Kasumi-1 (cell line): ENCODE measurements at places on chromosomes 7 and 10.

- DNase-seq = no peak
These were observed 225.0 kb downstream of the AUTS2 start for GRCh38 chr7:69823151-69823744.

DNA sequence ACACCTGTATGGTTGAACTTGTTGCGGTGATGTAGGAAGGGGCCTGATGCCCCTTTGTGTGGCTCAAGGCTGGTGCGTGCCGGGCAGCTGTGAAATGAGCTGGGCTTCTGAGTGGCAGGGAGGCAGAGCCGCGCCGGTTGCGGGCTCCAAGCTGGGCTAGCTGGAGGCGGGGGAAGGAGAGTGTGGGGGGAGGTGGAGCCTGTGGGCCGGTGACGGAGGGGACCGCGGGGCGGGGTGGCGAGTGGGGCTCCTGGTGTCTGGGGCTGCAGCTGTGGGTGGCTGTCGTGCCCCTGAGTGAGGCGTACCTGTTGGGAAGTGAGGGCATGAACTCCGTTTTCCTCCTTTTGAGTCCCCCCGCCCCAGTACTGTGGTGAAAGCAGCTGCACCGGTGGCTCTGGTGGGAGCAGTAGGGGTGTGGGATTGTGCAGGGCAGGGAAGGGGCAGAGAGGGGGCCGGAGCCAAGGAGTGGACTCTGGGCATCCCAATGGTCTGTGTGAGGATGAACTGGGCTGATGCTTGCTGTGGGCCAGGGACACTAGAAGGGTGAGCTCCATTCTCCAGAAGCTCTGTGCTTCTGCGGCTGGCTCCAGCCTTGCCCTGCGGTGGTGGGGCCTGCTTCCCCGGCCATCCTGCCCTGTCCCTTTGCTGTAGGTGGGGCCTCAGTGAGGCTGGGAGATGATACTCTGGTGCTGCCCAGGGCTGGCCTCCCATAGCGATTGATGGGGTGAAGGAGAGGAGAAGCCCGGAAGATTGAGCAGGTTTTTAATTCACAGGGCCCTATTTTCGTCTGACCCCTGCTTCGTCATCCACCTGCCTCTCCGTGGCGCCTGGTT lies 41.7 kb downstream of the INPP5A start:
- no peak for DNase-seq

- DNase-seq = peak; percentile 55
These were observed 6.5 kb upstream of the SNX10 start for GRCh38 chr7:26284995-26285632.

GRCh38 chr10:132836248-132836831 lies 50.4 kb upstream of the NKX6-2 start:
- DNase-seq = no peak

DNA sequence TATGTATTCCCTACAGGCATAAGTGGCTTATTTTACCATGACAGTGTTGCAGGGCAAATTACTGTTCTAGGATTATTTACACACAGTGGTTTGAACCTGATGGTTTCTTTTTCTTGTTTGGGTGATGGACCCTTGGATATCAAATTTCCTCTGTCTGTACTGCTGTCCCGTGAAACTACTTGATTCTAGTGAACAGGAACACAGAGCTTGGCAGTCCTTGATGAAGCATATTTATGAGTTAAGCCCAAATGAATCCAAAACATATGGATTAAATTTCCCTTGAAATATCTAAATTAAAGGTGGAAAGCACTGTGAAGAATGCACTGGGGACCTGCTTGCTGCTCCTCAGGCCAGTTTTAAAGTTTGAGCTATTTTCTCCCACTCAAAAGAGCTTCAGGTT lies 635.3 kb downstream of the INHBA start:
- no peak for DNase-seq

DNA sequence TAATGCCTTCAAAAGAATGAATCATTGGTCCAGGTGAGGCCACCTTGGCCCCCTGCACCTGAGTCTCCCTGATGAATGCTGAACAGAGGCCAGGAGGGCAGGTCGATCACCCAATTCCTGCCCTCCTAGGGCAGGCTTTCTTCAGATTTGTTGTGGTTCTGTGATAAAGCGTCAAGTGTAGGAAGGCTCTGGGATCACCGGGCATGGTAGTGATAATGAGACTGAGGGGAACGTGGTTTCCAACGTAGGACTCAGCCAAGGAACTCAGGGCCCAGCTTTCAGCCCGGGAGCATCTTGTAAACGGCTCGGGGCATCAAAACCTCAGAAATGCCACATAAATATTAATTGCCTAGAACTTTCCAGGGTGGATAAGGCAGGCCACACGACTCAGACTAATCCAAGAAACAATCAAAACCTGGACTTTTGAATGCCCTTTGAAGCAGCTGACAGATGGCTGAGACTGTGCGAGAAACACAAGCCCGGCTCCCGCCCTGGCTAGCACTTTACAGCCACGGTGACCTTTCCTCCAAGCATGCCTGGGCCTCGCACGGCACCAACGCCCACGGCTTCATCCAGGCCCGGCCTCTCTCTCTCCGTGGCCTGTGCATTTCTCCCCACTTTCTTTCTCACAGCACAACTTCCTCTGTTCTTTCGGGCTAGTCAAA lies 239.3 kb upstream of the GRB10 start:
- DNase-seq = no peak

- DNase-seq = no peak
These were observed 743.3 kb downstream of the GRID1 start for GRCh38 chr10:85623342-85623741.

DNA sequence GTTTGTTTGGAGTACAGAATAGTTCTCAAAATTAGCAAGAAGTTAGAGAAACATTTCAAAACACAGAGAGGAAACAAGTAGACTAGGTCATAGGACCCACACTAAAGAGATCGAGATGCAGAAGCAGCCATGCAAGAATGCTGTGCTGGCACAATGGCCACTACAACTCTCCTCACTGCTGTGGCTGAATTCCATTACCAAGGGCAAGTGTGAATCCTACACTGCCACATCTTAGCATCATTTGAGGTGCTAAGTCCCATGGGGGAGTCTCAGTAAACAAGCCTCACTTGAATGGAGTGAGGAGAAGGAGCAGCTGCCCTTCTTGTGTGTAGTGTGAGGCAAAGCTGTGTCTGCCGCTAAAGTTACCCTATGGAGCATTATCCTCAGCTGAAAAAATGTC lies 56.7 kb downstream of the PCLO start:
- no peak for DNase-seq

DNA sequence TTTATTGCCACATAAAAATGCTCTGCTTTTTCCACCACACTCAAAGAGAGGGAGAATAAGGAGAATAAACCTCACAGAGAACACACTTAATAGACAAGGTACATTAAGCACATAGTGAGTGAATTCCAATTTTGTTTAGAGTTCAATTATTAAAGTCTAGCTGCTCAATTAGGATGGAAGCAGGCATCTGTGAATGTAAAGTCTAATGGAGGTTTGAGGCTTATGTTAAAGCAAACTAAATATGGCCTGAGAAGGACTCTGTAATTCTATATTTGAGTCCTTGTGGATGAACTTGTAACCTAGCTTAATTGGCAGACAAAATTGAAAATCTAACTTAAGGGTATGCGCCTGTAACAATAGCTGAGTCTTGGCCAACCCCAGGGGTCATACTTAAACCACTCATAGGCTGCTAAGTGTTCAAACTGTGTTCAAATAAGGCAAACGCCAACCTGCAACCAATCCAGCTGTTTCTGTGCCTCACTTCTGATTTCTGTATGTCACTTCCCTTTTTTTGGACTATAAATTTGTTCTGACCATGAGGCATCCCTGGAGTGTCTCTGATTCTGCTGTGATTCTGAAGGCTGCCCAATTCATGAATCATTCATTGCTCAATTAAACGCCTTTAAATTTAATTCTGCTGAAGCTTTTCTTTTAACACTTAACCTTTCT lies 31.3 kb upstream of the NME8 start:
- no peak for DNase-seq

DNA sequence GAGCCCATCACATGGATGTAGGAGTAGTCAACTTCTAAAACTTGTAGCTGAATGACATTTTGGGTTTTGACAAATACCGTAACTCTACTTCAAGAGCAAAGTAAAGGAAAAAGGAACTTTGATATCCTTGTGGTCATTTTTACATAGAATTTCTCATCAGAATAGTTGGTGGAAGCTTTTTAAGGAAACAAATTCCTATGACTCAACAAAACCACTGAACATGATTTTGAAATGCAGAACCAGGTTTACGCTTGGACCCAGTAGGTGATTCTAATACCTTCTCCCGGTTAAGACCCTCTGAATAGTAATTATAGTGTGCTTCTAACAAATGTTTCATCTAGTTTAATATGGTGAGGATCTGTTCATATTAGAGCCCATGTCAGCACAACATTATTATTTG lies 307.8 kb downstream of the GPR37 start:
- peak; percentile 21 for DNase-seq

DNA sequence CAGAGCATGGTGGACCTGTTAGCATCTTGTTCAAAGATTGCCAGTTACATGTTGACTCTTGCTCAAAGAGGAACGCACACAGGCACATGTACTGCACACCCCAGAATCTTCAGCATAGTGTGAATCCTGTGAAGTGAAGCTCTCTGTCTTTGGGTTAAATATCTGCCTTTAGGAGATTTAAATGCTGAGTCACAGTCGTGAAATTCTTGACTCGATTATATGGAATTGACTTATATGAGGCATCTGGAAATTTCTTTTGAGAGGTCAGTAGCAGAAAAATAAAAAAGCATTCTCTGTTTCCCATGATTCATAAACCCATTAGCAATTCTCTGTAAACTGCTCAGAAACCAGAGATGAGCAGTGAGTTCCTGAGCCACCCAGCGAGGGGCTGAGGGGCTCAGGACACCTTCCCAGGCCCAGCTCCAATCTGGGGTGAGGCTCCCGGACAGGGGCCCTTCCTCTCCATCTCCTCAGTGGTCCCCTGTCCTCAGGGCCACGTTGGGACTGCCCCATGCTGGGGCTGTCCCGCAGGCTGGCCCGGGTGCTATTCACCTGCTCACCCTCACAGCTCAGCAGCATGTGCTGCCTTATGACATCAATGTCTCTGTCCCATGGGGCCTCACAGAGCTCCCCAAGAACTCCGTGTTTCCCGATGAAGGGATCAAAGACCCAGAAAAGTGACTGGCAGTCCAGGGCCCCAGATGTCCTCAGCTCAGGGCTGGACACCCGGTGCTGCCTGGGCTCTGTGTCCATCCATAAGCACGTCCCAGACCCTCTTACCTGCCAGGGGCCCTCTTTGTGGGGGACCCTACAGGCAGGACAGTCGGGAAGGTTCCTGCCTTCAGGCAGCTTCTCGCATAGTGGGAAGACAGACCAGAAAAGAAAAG lies 50.0 kb upstream of the INSIG1 start:
- DNase-seq = no peak

DNA sequence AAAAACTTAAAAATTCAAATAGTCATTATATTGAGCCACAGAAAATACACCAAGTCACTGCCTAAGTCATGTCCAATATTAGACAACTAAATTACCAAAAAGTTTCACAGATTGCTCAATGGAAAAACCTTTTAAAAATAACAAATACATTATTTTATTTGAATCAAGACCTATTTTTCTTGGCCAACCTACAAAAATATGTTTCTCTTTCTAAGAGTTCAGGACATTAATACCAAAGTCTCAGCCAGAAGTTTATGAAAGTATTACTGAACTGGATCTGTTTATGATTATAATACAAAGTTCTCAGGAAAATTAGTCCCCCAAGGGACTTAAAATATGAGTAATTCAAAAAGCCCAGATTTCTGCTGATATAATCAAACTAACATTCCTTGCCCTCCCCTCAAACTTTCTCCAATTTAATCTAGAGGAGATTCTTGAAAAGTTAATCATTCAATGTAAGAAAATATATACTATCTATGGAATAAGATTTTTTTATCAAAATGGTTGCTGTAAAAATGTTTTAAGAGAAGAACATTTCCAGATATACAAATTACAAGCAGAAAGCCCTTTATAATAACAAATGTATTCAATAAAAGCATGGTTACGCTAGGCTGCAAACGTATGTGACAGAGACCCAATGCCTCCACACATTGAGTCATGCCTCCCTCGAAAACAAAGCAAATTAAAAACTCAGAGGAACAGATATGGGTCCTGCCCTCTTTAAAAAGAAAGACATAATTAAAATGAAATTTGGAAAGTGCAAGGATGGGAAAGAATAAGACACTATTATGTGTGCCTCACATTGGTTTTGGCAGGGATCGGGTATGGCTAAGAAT lies 381.6 kb downstream of the PARD3 start:
- DNase-seq = no peak

GRCh38 chr10:10796774-10797415 lies 220.8 kb upstream of the CELF2 start:
- no peak for DNase-seq

GRCh38 chr7:6607651-6608051 lies 7.8 kb upstream of the ZNF853 start:
- no peak for DNase-seq

DNA sequence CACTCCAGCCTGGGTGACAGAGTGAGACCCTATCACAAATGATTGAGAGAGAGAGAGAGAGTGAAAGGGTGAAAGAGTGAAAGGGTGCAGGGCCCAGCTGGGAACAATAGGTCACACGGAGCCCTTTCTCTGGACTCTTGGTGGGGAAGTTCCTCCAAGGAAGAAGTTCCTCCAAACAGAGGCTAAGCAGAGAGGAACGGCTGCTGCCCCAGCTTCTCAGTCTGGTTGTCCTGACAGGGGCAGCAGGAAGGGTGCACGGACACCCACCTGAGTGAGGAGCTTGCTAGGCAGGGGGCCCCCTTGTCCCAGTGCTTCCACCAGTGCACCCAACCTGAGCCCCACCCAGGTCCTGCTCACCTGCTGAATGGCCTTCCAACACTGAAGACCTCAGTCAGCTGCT lies 38.8 kb upstream of the MYL10 start:
- no peak for DNase-seq

GRCh38 chr10:124092860-124093773 lies at the start of gene CHST15:
Gene CHST15 (minus strand): TSS chr10:124093598. CDS start chr10:124046212, 47,386 bp downstream.
- DNase-seq = no peak

GRCh38 chr7:2102375-2102723 lies 130.4 kb downstream of the MAD1L1 start:
- no peak for DNase-seq

GRCh38 chr10:72219235-72219814 lies 3.2 kb upstream of the ASCC1 start:
- DNase-seq = no peak

- no peak for DNase-seq
These were observed 6.4 kb upstream of the PDCD4 start for GRCh38 chr10:110865186-110865808.

GRCh38 chr10:89428877-89429276 lies 14.5 kb downstream of the IFIT5 start:
- DNase-seq = no peak

- no peak for DNase-seq
These were observed 36.6 kb downstream of the RHEB start for GRCh38 chr7:151482883-151483710.

GRCh38 chr7:151161757-151162156 lies 5.7 kb downstream of the GBX1 start:
- no peak for DNase-seq

DNA sequence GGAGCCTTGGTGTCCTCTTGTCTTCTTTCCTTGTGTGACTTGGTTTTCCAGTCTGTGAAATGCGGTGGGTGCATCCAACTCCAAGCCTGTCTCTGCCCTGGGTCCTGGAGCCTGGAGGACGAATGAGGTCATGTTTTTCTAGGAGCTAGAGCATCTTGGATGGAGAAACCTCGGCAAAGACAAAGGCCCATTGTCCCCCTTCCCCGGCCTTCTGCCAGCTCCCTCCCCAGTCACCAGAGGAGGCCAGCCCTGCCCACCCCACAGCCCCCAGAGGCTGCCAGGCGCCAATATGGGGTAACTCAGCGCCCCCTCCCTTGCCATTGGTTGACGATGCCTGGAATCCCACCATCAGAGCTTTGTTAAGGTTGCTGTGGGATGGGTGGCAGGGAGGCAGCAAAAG lies 40.4 kb downstream of the KCTD7 start:
- no peak for DNase-seq
